ENCODE measurements at places on chromosomes 16 and 17.

DNA sequence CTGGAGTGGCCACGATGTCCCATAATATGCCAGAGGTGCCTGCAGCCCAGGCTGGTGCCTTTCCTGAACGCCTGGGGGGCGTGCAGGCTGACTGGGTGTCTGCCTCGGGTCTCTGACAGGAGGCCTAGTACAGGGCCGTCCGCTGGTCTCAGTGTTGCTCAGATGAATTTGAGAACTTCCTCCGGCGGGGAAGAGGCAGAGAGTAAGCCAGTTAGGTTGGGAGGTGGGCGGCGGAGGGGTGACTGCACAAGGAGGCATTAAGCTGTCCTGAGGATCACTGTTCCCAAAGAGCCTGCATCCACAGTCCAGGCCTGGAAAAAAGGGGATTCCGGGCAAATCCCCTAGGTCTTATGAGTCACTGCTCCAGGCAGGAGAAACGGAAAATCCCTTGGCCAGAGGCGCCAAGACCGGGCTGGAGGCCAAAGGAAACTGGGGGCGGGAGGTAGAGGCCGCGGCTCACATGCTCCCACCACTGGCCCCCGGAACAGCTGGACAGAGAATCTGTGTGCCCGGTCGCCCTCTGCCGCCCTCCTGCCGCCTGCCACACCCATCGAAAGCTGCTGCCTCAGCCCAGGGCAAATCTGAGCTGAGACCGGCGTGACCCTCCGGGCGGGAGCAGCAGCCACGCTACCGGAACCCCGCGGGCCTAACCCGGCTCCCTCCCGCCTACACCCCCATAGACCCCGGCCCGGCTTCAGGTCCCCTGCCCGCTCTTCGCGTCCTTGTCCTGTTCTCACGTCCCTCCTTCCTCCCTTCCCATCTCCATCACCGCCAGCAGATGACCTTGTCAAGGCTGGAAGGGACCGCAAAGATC lies 1.2 kb downstream of the TRIM47 start:
- peak; percentile 88 for DNase-seq
- peak overlapping the region; percentile 85 for H3K4me3 ChIP-seq
- peaks cover 13% of the 10 kb centered on the region for H3K36me3 ChIP-seq

DNA sequence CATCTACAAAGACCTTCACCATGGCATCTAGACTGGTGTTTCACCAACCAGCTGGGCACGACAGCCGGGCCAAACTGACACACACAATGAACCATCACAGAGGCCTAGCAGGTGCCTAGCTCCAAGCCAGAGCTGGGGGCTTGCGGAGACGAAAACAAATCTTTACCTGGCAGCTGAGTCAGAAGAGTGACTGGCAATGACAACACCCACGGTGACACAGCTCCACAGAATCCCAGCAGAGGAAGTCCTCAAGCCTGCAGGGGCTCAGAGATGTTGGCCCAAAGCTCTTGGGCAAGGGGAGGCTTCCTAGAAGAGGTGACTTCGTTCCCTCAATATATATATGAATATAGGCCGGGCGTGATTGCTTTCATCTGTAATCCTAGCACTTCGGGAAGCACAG lies 5.1 kb downstream of the MMP25 start:
- H3K4me3 ChIP-seq: no peak overlapping the region
- DNase-seq: no peak
- no peaks in the 10 kb centered on the region for H3K36me3 ChIP-seq
- no peak overlapping the region for H3K27ac ChIP-seq
- H3K27me3 ChIP-seq: peaks cover 17% of the 10 kb centered on the region

DNA sequence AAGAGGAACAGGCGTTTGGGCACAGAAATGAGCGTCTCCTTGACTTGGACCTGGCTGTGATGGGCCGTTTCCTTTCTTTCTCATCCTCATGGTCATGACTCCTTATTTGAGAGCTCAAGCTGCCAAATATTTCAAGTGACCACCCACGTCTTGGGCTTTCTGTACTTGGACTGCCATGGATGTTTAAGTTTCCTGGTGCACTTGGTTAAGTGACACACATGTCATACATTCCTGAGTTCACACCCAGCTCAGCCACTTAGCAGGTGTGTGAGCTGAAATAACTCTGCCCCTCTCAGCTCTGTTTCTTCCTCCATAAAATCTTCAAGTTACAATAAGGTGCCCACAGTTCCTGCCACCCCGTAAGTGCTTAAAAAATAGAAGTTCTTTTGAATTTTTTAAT lies 114.5 kb downstream of the CLEC16A start:
- H3K27ac ChIP-seq: no peak overlapping the region
- H3K36me3 ChIP-seq: peaks cover 16% of the 10 kb centered on the region
- no peaks in the 10 kb centered on the region for H3K4me1 ChIP-seq
- no peak for DNase-seq
- no peaks in the 10 kb centered on the region for H3K27me3 ChIP-seq
- no peak overlapping the region for H3K4me3 ChIP-seq

- no peak overlapping the region for H3K27ac ChIP-seq
- no peak for DNase-seq
- H3K4me1 ChIP-seq: no peaks in the 10 kb centered on the region
- no peaks in the 10 kb centered on the region for H3K36me3 ChIP-seq
- H3K27me3 ChIP-seq: no peaks in the 10 kb centered on the region
Observed at GRCh38 chr17:35523296-35523695, 14.2 kb downstream of the SLFN12L start.

- no peak overlapping the region for H3K27ac ChIP-seq
- peaks cover 89% of the 10 kb centered on the region for H3K36me3 ChIP-seq
- H3K4me1 ChIP-seq: no peaks in the 10 kb centered on the region
- no peak for DNase-seq
Observed at GRCh38 chr16:84068783-84069462, 26.3 kb upstream of the SLC38A8 start.

Data from ascending aorta (tissue), 2 donors.